Thoracic aorta (tissue), 2 donors: ENCODE measurements at places on chromosomes 12 and 14. TPM values are rescaled to one million over a fixed set of nuclear protein-coding genes. Genes with fewer than 3 reads are reported as not detected.

DNA sequence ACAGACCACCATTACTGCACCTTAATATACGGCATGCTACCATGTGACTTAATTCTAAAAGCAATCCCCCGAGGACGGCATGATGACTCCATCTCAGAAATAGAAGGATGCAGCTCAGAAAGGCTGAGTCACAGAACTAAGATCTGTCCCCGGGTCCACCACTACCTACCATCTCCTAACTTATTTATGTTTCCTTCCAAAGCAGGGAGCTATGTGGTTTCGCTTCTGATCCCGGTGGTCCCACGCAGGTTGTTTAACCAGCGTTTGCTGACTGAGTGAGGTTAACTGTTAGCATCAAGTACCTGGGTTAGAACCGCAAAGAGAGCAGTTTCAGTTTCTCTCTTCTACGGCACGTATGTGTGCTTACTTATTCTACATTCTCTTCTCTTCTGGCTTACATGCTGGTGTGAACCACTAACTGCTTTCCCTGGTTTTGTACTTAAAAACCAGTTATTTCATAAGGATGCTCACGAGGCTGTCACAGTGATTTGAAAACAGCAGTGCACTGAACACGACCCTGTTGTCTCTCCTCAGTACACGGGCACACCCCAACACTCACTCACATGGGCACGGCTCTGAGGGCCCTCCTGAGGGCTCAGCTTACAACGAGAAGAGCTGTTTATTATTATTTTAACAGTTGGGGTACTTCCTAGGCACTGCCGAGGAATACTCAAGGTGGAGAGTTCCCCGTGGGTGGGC lies 66.7 kb downstream of the CCDC88C start:
- H3K4me3 ChIP-seq, result peak overlapping the region; percentile 27
- H3K27ac ChIP-seq, result no peak overlapping the region
- H3K4me1 ChIP-seq, result peaks cover 9% of the 10 kb centered on the region
- DNase-seq, result no peak

- no peak overlapping the region for H3K4me3 ChIP-seq
- DNase-seq, result no peak
- H3K27ac ChIP-seq, result no peak overlapping the region
- H3K27me3 ChIP-seq, result no peaks in the 10 kb centered on the region
- no peaks in the 10 kb centered on the region for H3K4me1 ChIP-seq
Observed at GRCh38 chr14:98334186-98334585, 937.8 kb downstream of the BCL11B start.

- DNase-seq, result no peak
- no peaks in the 10 kb centered on the region for H3K27me3 ChIP-seq
- peaks cover 8% of the 10 kb centered on the region for H3K4me1 ChIP-seq
- no peaks in the 10 kb centered on the region for H3K36me3 ChIP-seq
Observed at GRCh38 chr14:52850451-52850909, 59.1 kb upstream of the GNPNAT1 start.

DNA sequence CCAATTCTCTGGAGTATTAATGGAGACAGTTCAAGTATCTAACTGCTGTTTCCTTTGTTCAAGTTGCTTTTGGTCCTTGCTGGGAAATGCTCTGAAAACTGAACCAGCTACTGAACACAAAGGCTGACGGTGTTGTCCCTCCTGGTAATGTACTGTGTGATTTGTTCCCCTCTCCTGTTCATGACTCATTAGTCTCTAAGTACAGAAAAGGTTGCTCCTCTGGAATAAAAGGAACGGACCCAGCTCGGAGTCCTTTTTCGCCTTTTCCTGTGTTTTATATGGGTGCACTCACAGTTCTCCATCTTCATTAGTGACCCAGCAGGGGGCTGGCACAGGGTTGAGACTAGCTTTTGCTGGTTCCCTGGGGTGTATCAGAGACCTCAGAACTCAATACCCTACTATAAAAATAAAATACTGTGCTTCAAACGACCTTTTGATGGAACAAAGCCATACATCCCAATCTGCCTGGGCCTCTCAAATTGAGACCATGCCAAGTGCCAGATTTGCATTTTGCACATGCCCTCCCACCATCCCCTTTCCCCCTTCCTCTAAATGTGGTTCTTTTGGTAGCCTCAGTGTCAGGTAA lies 269.7 kb downstream of the RAD51B start:
- H3K4me1 ChIP-seq, result no peaks in the 10 kb centered on the region
- no peak for DNase-seq
- H3K27me3 ChIP-seq, result no peaks in the 10 kb centered on the region
- no peak overlapping the region for H3K27ac ChIP-seq

DNA sequence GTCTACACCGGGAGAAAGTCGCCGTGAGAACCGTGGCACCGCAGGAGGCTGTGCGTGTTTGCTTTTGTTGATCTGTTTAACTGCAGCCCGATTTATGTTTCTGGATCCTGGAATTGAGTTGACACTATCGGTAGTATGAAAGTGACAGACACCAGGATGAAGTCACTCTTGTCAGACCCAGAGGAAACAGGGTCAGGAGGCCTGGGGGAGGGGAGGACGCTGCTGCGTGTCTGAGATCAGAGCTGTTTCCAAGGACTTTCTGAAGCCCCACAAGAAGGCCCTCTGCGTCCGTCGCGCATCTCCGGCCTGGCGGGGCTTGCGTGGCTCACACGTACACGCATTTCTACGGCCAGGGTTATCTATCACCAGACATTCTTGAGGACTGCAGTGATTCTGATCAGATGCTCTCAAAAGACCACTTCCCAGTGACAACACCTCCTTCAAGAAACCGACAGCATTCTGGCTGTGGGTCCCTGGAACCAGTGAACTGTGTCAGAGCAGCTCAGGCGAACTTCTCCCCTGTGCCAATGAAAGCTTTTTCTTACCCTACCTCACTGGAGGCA lies 263.4 kb downstream of the ADGRD1 start:
- H3K4me1 ChIP-seq, result no peaks in the 10 kb centered on the region
- no peak overlapping the region for H3K27ac ChIP-seq
- no peaks in the 10 kb centered on the region for H3K36me3 ChIP-seq
- no peaks in the 10 kb centered on the region for H3K27me3 ChIP-seq
- no peak for DNase-seq

GRCh38 chr12:95848575-95849388 lies 10.0 kb upstream of the SNRPF start:
- no peak overlapping the region for H3K4me3 ChIP-seq
- no peak overlapping the region for H3K27ac ChIP-seq
- H3K27me3 ChIP-seq, result no peaks in the 10 kb centered on the region
- DNase-seq, result no peak
- no peaks in the 10 kb centered on the region for H3K36me3 ChIP-seq

DNA sequence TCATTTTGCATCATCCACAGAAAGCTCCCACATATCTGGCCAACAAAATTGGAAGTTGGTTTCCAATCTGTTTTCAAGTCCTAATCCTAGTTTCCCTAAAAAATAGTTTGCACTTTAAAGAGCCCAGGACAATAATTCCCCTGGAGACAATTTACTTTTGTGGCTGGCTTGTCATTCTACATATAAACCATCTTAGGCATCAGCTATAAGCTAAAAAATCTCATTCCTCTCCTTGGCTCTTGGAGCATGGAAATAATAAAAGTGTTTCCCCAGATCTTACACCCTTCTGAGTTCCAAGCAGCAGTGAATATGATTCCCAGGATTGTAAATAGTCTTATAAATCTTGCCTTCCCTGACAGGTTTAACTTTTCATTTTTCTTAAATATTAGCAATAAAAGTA lies 89.1 kb upstream of the NUDT4 start:
- no peaks in the 10 kb centered on the region for H3K36me3 ChIP-seq
- no peak for DNase-seq
- no peaks in the 10 kb centered on the region for H3K4me1 ChIP-seq
- no peaks in the 10 kb centered on the region for H3K27me3 ChIP-seq

TMEM179 gene
- total RNA-seq, result not detected

IGF1 gene
- 37.9 TPM for total RNA-seq

DNA sequence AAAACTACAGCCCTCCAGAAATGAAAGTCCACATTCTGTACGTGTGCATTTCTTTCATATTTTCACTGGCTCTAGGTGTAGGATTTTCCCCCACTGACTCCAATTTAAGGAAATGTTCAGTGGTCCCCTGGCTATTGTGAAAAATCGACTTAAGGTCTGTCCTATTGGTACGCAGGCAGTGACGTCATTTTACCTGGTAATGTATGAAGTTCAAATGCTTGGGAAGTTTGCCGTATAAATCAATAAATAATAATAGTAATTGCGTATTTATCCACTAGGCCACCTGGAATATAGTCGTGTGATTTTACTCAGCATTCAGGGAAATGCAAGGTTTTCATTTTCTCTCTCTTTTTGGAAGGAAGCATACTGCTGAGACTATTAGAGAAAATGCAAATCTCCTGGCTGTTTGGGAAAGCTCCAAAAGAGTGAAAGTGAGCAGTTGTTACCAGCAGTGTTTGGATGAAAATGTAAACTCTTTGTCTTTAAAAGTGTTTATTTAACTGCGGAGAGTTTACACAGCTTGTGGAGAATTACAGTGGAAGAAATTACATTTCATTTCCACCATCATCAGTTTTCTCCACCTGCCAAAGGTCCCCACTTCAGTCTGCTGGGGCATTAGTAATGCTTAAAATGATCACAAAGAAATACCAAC lies 107.0 kb downstream of the EXOC5 start:
- no peak for DNase-seq
- H3K27me3 ChIP-seq, result no peaks in the 10 kb centered on the region
- no peaks in the 10 kb centered on the region for H3K4me1 ChIP-seq
- H3K27ac ChIP-seq, result no peak overlapping the region
- no peaks in the 10 kb centered on the region for H3K36me3 ChIP-seq
- no peak overlapping the region for H3K4me3 ChIP-seq

KERA gene
- not detected for total RNA-seq

GRCh38 chr14:71498212-71498611 lies 434.0 kb upstream of the RGS6 start:
- DNase-seq, result no peak
- no peak overlapping the region for H3K27ac ChIP-seq
- H3K4me3 ChIP-seq, result no peak overlapping the region
- H3K4me1 ChIP-seq, result peaks cover 6% of the 10 kb centered on the region

NRIP2 gene
- 4.9 TPM for total RNA-seq

GRCh38 chr12:47935184-47935583 lies 28.2 kb upstream of the TMEM106C start:
- no peak overlapping the region for H3K4me3 ChIP-seq
- H3K36me3 ChIP-seq, result no peaks in the 10 kb centered on the region
- no peak for DNase-seq
- H3K4me1 ChIP-seq, result no peaks in the 10 kb centered on the region
- H3K27me3 ChIP-seq, result no peaks in the 10 kb centered on the region

GRCh38 chr14:72961579-72962335 lies 35.5 kb downstream of the DCAF4 start:
- H3K27me3 ChIP-seq, result no peaks in the 10 kb centered on the region
- no peak for DNase-seq
- H3K36me3 ChIP-seq, result peaks cover 23% of the 10 kb centered on the region
- no peak overlapping the region for H3K27ac ChIP-seq
- no peaks in the 10 kb centered on the region for H3K4me1 ChIP-seq

- DNase-seq, result no peak
- no peak overlapping the region for H3K27ac ChIP-seq
- H3K4me1 ChIP-seq, result no peaks in the 10 kb centered on the region
- H3K27me3 ChIP-seq, result no peaks in the 10 kb centered on the region
Observed at GRCh38 chr14:83271663-83272062, 1738.0 kb upstream of the SEL1L start.

DNA sequence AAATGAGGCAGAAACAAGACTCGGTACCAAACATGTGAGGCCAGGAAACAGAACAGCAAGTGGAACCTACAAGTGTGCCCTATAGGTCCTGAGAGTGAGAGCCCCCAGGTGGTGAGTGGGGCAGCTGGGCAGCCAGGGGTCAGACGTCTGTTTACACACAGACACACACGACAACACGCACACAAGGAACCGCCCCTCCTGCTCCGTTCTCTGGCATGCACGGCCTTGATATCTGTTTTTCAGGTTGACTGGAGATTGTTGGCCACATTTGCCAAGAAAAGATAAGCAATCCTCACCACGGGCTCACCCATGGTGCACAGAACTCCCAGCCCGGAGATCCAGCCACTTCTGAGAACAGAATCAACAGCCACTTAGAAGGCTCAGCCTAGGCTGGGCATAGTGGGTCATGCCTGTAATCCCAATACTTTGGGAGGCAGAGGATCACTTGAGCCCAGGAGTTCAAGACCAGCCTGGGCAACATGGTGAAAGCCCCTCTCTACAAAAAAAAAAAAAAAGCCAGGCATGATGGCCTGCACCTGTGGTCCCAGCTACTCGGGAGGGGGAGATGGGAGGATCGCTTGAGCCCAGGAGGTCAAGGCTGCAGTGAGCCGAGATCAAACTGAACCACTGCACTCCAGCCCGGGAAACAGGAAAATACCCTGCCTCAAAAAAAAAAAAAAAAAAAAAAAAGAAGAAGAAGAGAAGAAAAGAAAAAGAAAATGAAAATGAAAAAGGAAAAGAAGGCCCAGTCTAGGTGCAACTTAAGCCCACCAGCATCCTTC lies 19.4 kb upstream of the EIF5 start:
- no peak overlapping the region for H3K4me3 ChIP-seq
- no peaks in the 10 kb centered on the region for H3K27me3 ChIP-seq
- DNase-seq, result no peak
- no peaks in the 10 kb centered on the region for H3K36me3 ChIP-seq
- H3K27ac ChIP-seq, result no peak overlapping the region
- H3K4me1 ChIP-seq, result no peaks in the 10 kb centered on the region

LRRK2 gene
- total RNA-seq, result 32.0 TPM

MIPOL1 gene
- total RNA-seq, result 16.8 TPM

DNA sequence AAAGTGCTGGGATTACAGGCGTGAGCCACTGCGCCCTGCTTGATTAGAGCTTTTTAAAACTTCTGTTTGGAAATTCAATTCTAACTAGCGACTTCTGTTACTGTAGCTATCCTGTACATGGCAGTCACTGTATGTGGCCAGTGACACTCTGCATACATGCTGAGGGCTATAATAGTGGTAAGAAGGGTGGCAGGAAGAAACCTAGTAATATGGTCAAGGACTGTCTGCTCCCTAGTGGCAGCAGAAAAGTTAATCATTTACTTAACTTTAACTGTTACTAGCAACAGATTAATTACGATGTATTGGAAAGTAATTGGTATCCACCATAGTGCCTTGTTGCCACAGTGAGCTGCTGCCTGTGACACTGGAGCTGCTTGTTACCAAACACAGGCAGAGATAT lies 149.0 kb downstream of the KITLG start:
- no peak for DNase-seq
- H3K27me3 ChIP-seq, result no peaks in the 10 kb centered on the region
- H3K4me3 ChIP-seq, result no peak overlapping the region

GRCh38 chr12:5148880-5149279 lies 105.2 kb downstream of the KCNA5 start:
- H3K4me1 ChIP-seq, result no peaks in the 10 kb centered on the region
- no peak overlapping the region for H3K4me3 ChIP-seq
- no peak overlapping the region for H3K27ac ChIP-seq
- H3K36me3 ChIP-seq, result no peaks in the 10 kb centered on the region
- no peak for DNase-seq

DDIT3 gene
- 39.6 TPM for total RNA-seq

GRCh38 chr14:74978416-74978947 lies 23.1 kb upstream of the PGF start:
- H3K4me3 ChIP-seq, result no peak overlapping the region
- no peak for DNase-seq
- peaks cover 57% of the 10 kb centered on the region for H3K4me1 ChIP-seq
- H3K36me3 ChIP-seq, result no peaks in the 10 kb centered on the region
- H3K27me3 ChIP-seq, result no peaks in the 10 kb centered on the region

KRT79 gene
- total RNA-seq, result not detected

CD27 gene
- 1.6 TPM for total RNA-seq

USP44 gene
- 2.5 TPM for total RNA-seq

GRCh38 chr12:32367381-32367780 lies 32.0 kb upstream of the FGD4 start:
- no peaks in the 10 kb centered on the region for H3K27me3 ChIP-seq
- no peaks in the 10 kb centered on the region for H3K36me3 ChIP-seq
- H3K4me3 ChIP-seq, result no peak overlapping the region
- DNase-seq, result no peak

KRT83 gene
- not detected for total RNA-seq

LMNTD1 gene
- total RNA-seq, result not detected
